ENCODE measurements at places on chromosomes 3 and 15.

DNA sequence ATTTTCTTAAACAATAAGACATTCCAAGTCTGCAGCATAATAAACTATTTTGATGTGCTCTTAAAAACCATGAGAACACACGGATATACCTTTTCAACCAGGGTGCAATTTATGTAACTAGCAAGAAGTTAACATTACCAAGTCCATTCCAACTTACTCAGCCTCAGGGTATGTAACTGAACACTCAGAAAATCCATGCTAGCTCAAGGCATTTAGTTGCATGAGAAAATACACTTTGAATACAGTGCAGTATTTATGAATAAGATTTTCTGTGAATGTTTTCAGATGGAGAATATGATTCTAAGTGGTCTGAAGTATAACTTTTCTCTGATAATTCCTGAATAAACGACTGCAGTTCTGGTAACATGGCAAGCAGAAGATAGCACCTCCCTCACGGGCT, 124.3 kb downstream of the SNRK start:
- no peak for DNase-seq

- DNase-seq = peak; percentile 72
Measured at GRCh38 chr3:4720316-4721075, 227.3 kb downstream of the ITPR1 start.

DNA sequence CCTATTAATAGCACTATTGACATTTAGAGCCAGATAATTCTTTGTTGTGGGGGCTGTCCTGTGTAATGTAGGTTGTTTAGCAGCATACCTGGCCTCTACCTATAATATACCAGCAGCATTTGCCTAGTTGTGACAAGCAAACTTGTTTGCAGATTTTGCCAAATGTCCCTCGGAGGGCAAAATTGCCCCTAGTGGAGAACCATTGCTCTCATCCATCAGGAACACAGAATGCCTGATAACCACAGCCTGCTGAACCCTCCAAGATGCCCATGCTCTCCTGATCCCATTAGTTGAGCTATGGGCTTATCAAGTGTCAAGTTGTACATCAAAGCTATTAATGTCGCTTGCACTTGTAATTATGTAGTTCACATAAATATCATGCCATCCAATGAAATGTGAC, 15.0 kb upstream of the KBTBD8 start:
- DNase-seq = no peak

GRCh38 chr3:129126726-129127280, 5.2 kb upstream of the RAB43 start:
- DNase-seq = no peak

- DNase-seq = no peak
Measured at GRCh38 chr3:49883998-49884397, 14.3 kb upstream of the CAMKV start.

- DNase-seq = peak; percentile 89
Measured at GRCh38 chr3:128864351-128864811, 15.0 kb upstream of the ACAD9 start.

DNA sequence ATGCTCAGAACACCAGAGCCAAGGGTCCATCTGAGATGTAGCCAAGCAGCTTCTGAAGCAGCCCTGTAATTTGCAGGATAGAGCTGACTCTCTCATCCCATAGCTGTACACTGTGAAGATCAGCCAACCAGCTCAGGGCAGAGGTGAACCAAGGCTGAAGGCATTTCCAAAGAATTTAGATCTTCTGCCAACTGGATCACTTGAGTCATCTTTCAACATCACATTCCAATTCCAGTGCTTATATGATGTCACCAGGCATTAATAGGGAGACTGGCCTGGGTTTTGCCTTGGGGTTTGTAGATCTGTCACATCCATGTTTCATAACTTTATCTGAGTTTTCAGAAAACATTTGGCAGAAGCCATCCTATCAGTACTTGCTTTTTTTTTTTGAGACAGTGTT, 98.2 kb downstream of the NR2F2 start:
- no peak for DNase-seq

DNA sequence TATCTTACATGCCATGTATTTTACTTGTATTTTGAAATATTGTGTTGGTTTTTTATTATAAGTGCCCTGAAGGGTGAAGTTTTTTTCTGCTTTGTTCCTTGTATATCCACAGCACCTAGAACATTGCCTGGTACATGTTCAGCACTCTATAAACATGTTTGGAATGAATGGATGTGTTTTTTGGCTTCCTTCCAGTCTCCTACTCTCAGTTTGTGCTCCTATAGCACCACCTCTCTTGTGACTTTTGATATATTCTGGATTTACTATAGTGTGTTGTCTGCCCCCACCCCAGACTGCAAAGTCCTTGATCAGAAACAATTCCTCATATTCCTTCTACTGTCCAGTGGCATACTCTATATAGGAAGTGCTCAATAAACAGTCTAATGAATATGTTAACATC, 60.6 kb downstream of the PLCL2 start:
- DNase-seq = no peak

DNA sequence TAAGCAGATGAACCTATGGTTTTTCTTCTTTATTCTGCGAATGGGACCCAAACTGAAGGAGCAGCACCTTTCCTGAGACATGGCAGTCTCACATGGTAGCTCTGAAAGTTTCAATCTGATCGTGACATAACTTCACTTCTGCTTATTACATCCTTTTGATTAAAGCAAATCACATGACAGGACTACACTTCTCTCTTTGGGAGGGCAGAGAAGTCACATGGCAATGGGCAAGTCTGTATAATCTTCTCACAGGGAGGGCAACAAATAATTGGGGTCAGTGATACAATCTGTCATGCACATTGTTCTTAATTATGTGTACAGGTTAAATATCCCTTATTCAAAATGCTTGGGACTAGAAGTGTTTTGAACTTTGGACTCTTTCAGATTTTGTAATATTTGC, 21.6 kb downstream of the NCBP2 start:
- no peak for DNase-seq

DNA sequence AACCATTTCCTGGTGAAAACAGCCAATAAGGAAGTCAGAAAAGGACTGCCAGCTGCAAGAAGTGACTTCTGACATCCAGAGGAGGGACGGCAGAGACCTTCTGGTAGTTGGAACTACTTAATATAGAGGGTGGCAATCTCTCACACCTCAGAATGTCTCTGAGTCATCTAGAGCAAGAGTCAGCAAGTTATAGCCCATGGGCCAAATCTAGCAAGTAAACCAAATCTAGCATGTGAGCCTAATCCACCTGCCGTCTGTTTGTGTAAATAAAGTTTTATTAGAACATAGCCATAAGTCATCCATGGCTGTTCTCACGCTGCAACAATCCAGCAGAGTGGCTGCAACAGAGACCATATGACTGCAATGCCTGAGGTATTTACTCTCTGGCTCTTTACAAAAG, 160.5 kb upstream of the NR2E3 start:
- no peak for DNase-seq

DNA sequence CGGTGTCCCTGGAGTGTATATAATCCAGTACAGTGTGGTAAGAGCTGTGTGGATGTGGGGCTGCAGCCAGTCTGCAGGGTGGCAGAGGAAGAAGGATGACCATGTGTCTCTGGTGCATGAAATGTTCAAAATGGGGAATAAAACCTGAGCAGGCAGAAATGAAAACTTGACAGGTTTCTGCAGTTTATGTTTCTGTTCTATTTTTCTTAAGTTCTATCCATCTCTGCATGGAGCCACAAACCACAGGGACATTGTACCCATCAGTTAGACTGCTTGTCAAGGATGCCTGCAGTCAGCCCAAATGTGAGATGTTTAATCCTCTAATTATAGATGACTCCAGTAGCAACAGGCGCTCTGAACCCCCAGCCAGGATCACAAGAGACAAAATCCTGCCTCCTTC, 216.7 kb downstream of the IL20RB start:
- no peak for DNase-seq

DNA sequence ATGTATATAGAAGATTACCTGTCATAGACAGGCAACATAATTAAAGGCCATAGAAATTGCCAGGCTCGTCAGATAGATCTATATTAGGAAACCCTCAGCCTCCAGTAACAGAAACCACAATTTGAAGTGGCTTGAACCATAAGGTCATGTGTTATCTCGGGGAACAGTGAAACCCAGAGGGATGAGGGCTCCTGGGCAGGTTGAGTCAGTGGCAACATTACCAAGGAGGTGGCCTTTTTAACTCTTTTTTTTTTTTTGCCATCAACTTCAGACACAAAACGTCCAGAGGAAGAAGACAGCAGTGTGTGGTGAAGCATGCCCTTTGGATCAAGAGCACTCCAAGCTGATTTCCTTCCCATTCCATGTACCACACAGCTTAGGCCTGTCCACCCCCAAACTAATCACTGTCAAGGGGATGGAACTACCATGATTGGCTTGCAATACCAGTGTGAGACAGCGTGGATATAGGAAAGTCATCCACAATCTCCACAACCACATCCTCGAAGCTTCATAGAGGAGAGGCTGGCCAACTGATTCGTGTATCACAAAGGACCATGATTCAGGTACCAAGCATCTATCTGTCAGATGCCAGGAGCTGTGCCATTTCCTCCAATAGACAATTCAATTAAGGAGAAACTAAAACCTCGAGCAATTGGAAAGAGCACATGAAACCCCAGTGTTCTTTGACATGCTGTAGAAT, 999 bp upstream of the KIF7 start:
- DNase-seq = no peak

GRCh38 chr15:64772488-64772887, 2.9 kb downstream of the RBPMS2 start:
- no peak for DNase-seq

GRCh38 chr15:83943849-83944404, 290.0 kb downstream of the ADAMTSL3 start:
- DNase-seq = no peak

GRCh38 chr15:90130291-90130690, 28.0 kb upstream of the IDH2 start:
- no peak for DNase-seq

- DNase-seq = no peak
Measured at GRCh38 chr3:153503873-153504272, 341.8 kb downstream of the RAP2B start.

DNA sequence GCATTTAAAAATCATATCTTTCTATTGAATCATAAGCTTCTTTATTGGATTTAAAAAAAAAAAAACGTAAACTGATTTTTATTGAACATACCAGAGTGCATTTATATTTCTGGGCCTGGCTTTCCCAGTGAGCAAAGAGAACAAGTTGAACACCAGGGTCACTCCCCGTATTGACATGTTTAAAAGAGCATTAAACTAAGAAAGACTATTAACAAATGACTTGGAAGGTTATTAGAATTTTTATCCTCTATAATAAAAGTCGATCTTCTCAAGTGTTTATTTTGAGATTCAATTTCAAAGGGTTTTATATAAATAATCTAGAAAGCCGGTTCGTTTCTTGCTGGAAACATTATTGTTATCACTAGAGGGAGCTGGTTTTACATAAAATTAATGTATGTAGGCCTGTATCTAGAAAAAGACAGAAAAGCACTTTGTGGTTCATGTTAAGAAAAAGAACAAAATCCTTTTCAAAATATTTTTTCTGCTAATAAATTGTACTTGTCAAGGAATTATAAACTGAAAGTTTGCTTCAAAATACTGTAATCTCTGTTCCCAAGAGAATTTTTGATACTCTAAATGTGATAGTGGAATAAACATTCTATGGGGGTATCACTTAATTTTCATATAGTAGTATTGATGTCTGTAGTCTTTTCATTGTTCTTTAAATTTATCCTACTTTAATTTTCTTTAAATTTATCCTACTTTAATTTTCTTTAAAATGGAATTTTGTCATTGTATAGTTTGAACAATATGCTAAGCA, 321.8 kb upstream of the MME start:
- no peak for DNase-seq

DNA sequence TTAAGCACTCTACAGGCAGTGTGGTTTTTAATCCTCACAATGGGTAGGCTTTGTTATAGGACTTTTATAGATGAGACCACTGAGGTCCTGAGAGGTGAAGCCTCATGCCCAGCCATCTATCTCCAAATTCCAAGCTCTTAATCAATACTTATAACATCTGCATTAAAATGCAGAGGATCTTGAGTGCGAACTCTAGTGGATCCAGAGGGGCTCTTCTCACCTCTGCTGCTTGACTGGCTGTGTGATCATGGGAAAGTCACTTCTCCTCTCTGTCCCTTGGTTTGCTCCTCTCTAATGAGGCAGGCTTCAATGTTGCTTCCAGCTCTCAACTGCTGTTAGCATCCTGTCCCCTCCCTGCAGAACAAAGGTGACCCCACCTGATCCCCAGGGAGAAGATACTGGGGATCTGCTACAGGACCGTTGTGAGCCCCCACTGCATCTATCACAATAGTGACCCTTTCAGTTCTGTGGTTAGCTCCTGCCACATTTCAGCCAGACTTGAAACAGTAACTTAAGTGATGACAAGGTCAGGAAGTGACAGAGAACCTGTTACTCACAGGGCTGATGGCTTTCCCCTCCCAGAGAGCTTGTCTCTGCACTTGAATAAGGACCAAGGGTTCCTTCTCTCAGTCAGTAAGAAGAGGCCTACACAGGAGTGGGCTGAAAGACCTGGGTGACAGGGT, 1.3 kb downstream of the SLC27A2 start:
- DNase-seq = no peak

- DNase-seq = no peak
Measured at GRCh38 chr3:15467227-15468181, 40.1 kb downstream of the EAF1 start.

GRCh38 chr3:100230710-100231109, 30.1 kb upstream of the TBC1D23 start:
- DNase-seq = no peak

DNA sequence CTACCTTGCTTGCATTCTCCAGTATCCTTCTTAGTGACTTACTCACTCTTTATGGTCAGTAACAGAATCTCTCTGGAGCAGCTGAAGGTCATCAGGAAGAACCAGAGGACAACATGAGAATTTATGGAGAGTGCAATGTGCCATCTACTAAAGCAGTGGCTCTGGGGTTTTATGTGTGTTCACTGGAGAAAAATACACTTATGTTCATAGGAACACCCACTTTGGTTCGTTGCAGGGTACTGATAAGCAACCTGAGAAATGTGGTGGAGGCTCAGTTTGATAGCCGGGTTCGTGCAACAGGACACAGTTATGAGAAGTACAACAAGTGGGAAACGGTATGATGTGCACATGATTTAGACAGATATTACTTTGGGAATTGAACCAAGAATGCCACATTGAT, 12.8 kb downstream of the CPB1 start:
- no peak for DNase-seq

- no peak for DNase-seq
Measured at GRCh38 chr3:48047841-48048464, 31.7 kb upstream of the MAP4 start.

DNA sequence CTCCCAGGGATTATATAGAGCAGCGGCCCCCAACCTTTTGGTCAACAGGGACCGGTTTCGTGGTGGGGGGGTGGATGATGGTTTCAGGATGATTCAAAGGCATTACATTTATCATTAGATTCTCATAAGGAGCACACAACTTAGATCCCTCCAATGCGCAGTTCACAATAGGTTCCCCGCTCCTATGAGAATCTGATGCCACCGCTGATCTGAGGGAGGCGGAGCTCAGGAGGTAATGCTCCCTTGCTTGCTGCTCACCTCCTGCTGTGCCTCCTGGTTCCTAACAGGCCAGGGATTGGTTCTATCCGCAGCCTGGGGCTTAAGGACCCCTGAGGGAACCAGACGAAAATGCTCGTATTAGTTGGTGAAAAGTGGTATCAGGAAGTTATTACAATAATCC, 1.3 kb upstream of the HACD2 start:
- peak; percentile 45 for DNase-seq

GRCh38 chr15:51425517-51426040, 84.1 kb downstream of the GLDN start:
- no peak for DNase-seq
